ENCODE measurements at places on chromosomes 16 and 17. TPM values are rescaled to one million over a fixed set of nuclear protein-coding genes. Genes with fewer than 3 reads are reported as not detected.

Gene NPTX1
- not detected for total RNA-seq

Gene CSH1
- not detected for total RNA-seq

Gene FOXF1
- total RNA-seq = 0.68 TPM

Gene EVPL
- total RNA-seq = 175 TPM

Gene IGFBP4
- 72.1 TPM for total RNA-seq

Gene KRT13
- 44,686 TPM for total RNA-seq

Gene CACNG3
- not detected for total RNA-seq

Gene UNKL
- 5.3 TPM for total RNA-seq

Gene COX6A2
- 0.48 TPM for total RNA-seq

Gene KRTAP9-4
- total RNA-seq = not detected

Gene STAC2
- 0.60 TPM for total RNA-seq

Gene ATAD5
- total RNA-seq = 3.8 TPM

Gene ATP2A1
- total RNA-seq = 0.48 TPM

Gene ZNF750
- 133 TPM for total RNA-seq

Gene TMEM204
- total RNA-seq = 2.8 TPM

Gene USH1G
- 6.4 TPM for total RNA-seq

Gene HBZ
- total RNA-seq = not detected

Gene E4F1
- total RNA-seq = 10.7 TPM
